ENCODE measurements at places on chromosomes 4 and X.

- peak; percentile 20 for DNase-seq
Observed at GRCh38 chr4:24805067-24805466, 9.7 kb downstream of the SOD3 start.

DNA sequence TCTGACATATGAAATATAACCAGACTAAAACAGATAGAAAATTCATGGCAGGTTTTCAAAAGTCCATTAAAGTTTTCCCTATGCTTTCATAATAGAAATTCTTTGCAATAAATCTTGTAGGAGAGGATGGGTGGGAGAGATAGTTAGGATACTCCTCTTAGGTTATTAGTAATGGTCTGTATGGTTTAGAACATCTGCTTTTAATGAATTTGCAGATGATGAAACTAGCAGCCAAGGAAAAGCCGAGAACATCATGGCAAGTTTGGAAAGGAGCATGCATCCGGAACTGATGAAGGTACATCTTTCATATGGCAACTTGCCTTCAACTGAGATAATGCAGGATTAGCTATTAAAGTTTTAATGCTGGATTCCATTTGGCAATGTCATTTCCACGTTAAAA, 70.7 kb downstream of the DOCK11 start:
- DNase-seq: no peak

- no peak for DNase-seq
Observed at GRCh38 chr4:21991050-21991449, 42.5 kb upstream of the KCNIP4 start.

DNA sequence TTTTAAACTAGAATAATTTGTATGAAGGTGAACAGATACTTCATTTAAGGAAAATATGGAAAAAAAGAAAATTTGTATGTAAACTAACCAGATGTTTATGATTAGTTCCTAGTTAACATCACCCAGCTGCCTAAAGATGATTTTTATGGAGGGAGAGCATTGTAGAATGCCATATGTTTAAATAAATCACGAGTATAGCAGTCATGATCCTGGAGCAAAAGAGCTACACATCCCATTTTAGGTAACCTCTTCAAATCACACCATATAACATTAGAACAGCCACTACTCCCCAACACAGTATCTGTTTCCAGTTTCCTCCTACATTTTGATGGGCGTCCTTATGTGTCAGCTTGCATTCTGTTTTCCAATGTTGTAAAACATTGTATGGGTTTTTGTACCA, 571.9 kb upstream of the FAM241A start:
- DNase-seq: no peak

DNA sequence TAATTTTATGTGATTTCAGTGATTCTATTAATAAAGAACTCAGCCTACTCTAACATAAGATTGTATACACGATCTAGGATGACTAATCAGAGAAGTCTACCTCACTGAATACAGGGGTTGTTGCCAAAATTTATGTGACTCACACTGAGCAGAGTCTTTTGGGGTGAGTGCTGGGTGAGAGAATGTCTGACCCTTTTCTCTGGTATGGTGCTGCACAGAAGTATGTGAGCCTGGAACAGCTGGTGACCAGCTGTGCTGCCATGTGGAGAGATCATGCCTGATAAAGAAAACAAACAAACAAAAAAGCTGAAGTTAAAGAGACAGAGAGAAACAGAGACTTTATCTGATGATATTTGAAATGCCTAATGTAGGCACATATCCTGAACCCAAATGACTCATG, 618.1 kb upstream of the GRIA3 start:
- DNase-seq: no peak

- peak; percentile 21 for DNase-seq
Observed at GRCh38 chrX:43559644-43560043, 96.5 kb upstream of the MAOA start.

DNA sequence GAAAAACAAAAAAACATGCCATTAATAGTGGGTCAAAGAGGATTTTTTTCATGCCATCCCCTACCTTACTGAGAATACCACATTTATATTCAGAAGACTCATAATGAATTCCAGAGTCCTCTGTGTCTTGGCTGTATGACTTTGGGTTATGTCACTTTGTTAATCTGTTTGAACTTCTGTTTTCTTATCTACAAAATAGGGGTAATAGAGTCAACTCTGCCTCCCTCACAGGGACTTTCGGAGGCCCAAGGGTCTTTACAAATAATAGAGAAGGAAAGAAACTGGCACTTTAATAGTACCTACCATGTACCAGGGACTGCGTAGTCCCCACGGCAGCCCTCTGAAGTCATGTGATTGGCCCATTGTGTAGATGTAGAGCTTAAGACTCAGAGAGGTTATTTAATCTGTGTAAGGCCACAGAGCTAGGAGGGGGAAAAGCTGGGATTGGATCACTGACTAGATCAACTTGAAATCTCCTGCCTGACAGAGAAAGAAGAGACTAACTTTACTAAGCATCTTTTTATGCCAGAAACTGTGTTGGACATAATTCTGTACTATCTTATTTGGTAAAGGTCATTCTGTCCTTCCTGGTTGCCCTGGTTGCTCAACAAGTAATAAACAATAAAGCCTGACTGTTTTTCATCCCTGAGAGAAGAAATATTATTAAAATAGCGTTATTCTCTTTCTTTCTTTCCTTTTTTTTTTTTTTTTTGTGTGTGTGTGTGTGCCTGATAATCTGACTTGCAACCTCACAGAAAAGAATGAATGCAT, 59.6 kb downstream of the NFKB1 start:
- DNase-seq: no peak

GRCh38 chr4:150012851-150013360, 65.3 kb upstream of the DCLK2 start:
- DNase-seq: no peak

- no peak for DNase-seq
Observed at GRCh38 chr4:71126719-71127118, 133.3 kb downstream of the DCK start.

- no peak for DNase-seq
Observed at GRCh38 chr4:5028480-5028879, 9.2 kb upstream of the CYTL1 start.

DNA sequence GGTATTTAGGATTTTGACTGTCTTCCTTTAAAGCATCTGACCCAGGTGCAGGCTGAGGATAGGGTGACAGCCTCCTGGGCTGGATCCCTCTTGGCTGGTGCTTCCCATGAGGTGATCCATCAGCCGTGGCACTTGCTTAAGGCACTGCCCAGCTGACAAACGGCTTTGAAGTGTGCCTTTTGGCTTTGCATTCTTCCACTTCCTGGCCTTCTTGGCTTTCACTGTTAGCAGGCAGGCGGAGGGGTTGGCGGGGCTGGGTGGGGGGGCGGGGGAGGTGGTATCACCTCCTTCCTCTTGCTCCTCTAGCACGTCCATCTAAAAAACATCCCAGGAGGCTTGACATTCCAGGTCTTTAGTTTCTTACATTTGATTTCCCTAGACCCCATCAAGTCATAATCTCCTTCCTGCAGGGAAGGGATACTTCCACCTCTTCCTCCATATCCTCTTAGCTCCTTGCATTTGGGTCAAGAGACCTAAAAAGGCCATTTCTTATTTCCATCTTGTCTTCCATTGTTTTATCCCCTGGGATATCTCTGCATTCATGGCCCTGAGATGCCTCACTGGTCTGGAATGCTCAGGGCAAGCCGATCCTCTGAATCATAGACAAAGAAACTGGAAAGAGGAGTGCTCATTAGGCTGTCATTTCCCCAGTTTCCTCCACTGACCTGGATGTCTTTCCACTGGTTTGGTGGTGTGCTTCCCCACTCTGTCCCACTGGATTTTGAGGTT, 11.3 kb upstream of the APLN start:
- DNase-seq: no peak

DNA sequence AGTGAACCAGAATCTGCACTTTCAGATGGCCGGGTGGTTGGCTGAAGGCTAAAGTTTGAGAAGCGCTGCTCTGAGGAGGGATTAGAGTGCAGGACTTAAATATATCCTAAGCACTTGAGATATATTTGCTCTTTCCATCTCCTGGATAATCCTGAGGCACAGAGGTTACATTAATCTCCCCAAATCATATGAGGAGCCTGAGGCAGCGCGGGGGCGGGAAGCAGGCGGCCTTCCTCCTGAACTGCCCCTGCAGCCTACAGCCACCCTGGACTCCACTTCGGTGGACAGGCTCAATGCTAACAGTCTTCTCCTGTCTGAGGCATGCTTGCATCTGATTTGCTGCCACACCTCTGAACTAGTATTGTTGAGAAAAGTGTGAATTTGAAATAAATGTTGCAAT, 72.5 kb downstream of the AFAP1 start:
- no peak for DNase-seq

DNA sequence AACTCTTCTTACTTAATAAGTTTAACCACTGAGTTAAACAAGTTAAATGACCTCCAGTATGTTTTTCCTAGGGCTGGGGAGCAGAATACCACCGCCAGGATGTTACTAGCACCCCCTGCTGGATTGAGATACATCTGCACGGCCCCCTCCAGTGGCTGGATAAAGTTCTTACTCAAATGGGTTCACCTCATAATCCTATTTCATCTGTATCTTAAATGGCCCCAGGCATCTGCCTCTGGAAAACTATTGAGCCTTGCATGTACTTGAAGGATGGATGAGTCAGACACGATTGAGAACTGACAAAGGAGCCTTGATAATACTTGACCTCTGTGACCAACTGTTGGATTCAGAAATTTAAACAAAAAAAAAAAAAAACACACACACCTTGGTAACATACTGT, 61.5 kb upstream of the MMAA start:
- DNase-seq: no peak

DNA sequence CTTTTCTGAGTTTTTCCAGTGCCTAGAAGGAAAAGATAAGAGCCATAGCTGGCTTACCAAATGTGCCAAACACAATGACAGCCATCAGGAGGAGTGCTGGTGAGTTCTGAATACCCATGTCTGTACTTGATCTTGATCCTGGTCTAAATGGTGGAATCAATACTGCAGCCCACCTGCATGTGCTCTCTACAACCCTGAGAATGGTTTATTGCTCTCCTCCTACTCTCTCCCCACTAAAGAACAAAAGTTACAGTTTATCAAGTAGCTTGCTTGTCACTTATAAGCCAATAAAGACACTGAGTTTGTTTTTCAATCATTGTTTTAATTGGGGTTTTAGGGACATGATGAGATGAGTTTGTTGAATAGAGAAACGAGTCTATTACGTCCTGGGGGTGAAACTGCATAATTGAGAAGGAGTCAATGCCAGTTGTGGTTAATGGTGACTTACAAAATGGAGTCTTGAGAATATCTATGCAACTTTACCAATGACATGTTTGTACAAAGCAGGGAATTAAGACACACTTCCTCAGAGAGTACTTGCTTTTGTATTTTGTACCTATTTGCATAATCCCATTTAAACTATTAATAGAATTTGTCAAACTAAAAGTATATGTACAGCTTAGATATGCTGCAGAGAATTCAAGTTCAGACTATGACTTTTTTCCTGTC, 20.8 kb upstream of the CXCL3 start:
- no peak for DNase-seq

GRCh38 chrX:30981968-30982367, 89.9 kb downstream of the FTHL17 start:
- no peak for DNase-seq

DNA sequence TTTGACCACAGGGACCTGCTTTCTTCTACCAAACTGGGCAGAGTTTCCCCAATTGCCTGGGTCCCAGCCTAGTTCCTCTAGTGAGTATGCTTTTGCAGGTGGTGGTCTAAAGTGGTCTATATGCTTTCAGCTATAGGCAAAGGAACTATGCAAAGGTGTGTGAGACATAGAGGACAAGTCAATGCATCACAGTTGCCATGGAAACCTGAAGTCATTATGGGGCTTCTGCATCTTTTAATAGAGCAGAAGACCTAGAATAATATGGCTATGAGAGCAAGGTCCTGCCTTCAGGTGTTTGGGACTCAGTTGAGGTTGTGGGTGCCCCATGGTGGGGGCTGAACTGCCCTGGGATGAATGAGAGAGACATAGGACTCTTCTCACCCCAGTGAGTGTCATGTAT, 92.1 kb upstream of the RAB40AL start:
- no peak for DNase-seq

- DNase-seq: no peak
Observed at GRCh38 chrX:138378876-138379275, 332.6 kb downstream of the FGF13 start.

DNA sequence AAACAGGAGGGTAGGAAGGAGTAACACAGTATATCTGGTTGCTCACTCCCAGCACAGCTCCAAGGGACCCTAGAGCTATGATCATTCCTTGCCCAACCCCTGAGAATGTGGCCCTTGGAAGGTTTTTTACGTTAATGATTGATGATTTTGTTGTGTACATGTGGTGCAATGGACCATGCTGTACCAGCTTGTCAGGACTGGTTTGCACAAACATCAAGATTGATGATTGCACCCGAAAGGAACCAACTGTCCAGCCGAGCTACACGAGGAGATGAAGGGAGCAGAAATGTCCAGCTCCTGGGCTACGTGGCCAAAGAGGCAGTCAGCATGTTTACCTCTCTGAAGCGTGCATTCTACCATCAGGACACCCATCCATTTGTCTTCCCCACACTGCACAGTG, 83.2 kb upstream of the USP9X start:
- no peak for DNase-seq

DNA sequence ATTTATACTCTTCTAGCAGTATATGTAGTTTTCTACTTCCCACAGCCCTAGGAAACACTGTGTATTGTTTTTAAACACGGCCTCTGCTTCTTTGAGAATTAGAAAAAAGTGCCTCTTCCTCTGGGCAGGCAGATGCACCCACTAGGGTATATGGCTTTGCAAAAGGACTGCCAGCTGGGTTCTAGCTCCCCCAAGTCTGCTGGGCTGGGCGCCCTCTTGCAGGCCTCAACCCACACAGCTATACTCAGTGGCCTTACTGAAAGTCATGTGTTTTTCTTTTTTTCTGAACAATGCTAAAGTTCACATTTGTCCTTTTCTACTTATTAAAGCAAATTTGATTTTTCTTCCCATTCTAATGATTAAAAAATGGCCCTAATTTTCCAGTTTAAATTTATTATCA, 35.5 kb upstream of the BMPR1B start:
- no peak for DNase-seq

GRCh38 chr4:70895811-70896491, 6.2 kb upstream of the MOB1B start:
- no peak for DNase-seq

Measured in NCI-H1105 treated with DMSO at 0.1 percent for 48 hours (cell line).